ENCODE measurements at places on chromosomes 12 and 14.
A peak's percentile ranks its signal among the peaks of the same experiment; 100 is the strongest.

DNA sequence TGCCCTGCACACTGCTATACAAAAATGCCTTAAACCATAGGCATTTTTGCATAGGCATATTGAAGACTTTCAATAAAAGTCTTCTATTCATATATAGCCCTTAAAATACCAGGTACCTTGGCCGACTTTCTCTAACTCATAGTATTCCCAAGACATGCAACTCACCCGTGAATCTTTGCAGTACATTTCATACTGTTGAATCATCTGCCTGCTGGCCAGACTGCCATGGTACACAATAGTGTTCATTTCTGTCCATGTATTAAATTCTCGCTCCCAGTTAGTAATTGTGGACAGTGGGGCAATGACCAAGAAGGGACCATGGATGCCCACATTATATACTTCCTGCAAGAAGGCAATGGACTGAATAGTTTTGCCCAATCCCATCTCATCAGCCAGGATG is 24.3 kb upstream of the SUPT16H start:
- DNase-seq, result no peak

- DNase-seq, result no peak
Measured at GRCh38 chr12:76422154-76422542, 73.9 kb upstream of the BBS10 start.

DNA sequence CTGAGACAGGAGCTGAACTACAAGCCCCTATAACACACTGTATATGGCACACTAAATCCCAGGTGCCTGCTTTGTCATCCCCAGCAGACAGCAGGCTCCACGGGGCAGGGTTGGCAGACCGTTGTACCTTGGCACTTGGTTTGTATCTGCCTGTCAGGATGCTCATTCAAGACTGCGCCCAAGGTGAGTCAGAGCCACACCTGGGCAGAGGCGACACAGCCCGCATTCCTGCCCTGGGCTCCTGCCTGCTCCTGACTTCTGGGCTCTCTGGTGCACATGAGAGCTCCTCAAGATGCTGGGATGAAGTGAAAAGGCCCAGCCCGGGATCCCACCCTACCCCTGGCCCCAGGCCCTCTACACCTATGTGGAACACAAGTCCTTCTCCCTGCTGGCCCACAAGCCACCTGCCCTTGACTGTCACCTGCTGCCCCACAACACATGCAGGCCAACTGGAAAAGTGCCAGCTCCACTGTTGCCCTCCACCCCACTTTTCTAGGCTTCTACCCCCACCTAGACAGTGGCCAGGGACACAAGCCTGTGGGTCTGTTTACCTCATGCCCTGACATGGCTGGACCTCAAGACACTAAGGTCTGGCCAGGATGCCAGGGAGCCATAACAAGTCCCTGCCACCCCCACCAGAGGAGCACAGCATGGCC is 30.8 kb upstream of the PNMA1 start:
- no peak for DNase-seq

- DNase-seq, result no peak
Measured at GRCh38 chr12:53869500-53869899, 69.1 kb upstream of the HOXC13 start.

GRCh38 chr12:14612898-14613445 is 45.3 kb upstream of the PLBD1 start:
- no peak for DNase-seq

- DNase-seq, result no peak
Measured at GRCh38 chr12:39440101-39440500, 2.8 kb downstream of the KIF21A start.

DNA sequence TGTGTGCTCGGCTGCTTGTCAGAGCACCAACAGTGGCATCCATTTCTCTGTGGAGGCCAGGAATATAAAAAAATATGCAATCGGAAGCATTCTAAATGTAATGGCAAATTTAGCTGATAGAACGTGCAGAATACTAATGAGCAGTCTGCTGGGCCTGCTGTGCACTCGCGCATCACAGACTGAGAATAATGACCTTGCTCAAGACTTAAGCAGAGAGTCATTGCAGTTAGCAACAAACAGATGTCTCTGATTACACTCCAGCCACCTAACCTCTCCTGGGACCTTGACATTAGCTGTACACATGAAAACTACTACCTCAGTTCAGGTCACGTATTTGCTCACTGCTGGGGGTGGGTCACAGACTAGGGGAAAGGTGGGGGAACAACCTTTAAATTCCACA is 269.2 kb upstream of the DAAM1 start:
- DNase-seq, result no peak

GRCh38 chr14:31206536-31207286 is 882 bp downstream of the HECTD1 start:
- DNase-seq, result no peak

- no peak for DNase-seq
Measured at GRCh38 chr12:92139634-92140150, 6.0 kb downstream of the BTG1 start.

- DNase-seq, result no peak
Measured at GRCh38 chr12:91620992-91621391, 438.4 kb upstream of the DCN start.

DNA sequence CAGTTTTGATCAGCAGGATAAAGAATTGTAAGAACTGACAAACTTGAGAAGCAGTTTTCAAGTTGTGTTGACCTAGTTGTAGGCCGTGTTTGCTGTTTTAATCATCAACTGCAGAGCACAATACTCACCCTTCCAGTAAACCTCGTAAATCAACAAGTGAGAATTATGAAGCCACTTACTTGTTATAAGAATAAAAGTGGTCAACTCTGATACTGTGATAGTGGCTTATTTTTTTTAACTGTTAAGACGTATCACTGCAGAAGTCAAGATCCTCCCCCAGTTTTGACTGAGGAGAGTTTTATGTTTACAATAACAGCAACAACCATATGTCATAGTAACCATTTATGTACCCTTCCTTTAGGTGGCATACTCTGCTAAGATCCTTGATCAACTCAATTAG is 100.8 kb upstream of the DACT1 start:
- no peak for DNase-seq

GRCh38 chr14:53888535-53889386 is 67.9 kb downstream of the BMP4 start:
- peak; percentile 77 for DNase-seq

GRCh38 chr14:74863274-74863673 is 12.7 kb downstream of the PROX2 start:
- no peak for DNase-seq

GRCh38 chr12:70258605-70259403 is 15.6 kb downstream of the CNOT2 start:
- DNase-seq, result no peak

Data from kidney glomerular epithelial cell (primary cell).